ENCODE measurements at places on chromosomes 6 and 20. TPM values are rescaled to one million over a fixed set of nuclear protein-coding genes. Genes with fewer than 3 reads are reported as not detected.

DNA sequence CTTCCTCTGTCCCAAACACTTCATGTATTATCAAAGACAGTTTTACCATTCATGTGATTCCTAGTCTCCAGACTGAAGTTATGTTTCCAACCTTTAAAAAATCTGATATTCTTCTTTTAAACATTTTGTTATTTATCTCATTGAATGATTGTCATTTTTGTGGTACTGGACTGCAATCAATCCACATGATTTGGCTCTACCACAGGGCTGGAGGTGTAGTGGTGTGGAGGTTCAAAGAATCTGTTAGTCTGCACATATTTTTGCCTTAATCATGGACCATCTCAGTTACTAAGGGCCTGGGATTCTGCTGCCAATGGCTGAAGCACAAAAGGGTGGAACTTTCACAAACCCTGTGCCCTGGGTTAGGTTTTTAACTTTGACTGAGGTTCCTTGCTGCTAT is 164.1 kb upstream of the JAG1 start:
- no peak for DNase-seq

GRCh38 chr20:62313460-62314338 is 10.9 kb downstream of the ADRM1 start:
- no peak for DNase-seq

DNA sequence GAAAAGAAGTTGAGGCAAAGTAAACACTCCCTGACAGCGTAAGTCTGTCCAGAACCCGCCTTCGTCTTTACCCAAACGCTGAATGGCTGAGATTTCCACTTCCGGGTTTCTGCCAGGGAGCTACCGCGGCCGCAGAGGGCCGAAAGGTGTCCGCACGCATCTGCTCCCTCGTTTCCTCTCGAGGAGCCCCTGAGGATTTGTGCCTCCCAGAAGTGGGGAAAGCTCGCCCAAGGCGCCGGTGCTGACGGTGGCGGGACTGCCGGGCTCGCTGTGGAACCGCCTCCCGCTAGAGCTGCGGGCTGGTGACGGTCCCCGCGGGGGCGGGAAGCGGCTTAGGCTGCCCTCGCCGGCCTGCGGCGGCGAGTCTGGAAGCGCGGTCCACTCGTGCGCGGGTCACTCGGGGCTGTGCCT is 1760.2 kb upstream of the DEFB115 start:
- DNase-seq, result peak; percentile 41

DNA sequence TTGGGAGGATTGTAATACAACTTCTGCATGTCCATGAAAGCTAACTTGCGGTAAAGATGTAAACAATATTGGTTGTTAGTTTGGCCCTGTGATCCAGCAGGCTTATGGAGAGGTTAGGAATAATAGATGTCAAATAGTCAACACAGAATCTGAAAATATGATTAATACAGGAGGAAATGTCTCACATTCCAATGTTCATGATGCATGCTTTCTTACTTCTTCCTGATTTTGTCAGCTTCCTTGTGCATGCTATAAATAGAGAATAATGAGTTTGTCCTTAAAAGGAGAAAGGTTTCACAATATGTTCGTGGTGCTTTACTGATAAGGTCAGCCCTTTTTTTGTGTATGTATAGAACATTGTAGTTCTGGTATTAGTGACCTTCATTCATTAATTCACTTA is 136.7 kb downstream of the MMUT start:
- no peak for DNase-seq

GRCh38 chr20:35663516-35664465 is 909 bp downstream of the CPNE1 start:
- no peak for DNase-seq

Gene ALDH5A1
- 23.3 TPM for total RNA-seq

DNA sequence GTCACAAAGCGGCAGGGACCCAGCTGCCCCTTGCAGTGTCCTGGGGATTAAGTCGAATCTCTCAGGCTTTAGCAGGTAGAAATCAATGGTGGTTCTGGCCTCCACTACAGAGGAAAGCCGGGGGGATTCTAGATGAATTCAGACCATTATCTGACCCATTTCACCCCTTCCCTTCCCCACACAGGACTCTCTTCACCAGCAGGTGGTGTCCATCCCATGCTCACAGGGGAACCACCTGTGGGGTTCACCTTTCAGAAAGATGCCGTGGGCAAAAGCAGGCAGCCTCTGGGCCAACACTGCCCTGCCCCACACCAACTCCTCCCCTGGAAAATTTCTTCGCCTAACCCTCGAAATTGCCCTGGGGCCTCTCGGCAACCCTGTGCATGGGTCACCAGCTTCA is 123.8 kb upstream of the GGTLC1 start:
- DNase-seq, result no peak

Gene ANKRD66
- not detected for total RNA-seq

DNA sequence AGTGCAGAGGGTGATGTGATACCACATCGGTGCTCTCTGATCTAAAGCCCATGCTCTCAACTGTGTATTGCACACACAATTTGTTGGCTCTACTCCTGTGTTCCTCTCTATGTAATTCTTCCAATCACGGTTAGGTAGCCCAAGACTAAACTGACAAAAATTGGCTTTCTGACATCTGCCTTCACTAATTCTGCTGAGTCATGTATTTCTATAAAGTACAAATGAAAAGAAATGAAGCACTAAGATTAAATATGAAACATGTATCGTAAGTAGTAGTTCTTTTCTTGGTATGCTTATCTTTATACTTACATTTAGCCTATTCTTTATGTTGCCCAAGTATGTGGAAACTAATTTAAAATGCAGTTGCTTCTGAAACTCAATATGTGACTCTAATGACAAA is 7.7 kb upstream of the MLIP start:
- no peak for DNase-seq

Gene FAM83B
- total RNA-seq, result 1.6 TPM

Gene BPI
- 0.11 TPM for total RNA-seq

Gene TINAG
- 0.16 TPM for total RNA-seq

DNA sequence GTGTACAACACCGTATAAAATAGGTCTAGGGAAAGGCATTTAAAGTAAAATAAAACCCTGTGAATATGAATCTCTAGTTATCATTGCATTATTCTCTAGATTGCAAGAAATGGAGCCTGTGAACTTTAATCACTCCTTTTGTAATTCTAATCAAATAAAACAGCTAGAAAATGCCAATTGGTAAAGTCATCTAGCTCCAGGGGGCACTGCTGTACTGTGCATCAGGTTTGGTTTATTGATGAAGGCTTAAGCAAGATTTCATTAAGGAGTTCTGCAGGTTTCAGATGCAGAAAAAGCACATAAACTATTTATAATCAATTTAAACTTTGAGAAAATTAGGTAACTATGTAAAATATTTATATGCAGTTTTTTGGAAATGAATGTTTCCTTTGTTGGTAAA is 645.0 kb downstream of the PHF3 start:
- DNase-seq, result peak; percentile 30

Gene KIF25
- total RNA-seq, result 0.35 TPM

All from Right ventricle myocardium superior (tissue), 1 donor.